ENCODE measurements at places on chromosomes 6 and 20.

DNA sequence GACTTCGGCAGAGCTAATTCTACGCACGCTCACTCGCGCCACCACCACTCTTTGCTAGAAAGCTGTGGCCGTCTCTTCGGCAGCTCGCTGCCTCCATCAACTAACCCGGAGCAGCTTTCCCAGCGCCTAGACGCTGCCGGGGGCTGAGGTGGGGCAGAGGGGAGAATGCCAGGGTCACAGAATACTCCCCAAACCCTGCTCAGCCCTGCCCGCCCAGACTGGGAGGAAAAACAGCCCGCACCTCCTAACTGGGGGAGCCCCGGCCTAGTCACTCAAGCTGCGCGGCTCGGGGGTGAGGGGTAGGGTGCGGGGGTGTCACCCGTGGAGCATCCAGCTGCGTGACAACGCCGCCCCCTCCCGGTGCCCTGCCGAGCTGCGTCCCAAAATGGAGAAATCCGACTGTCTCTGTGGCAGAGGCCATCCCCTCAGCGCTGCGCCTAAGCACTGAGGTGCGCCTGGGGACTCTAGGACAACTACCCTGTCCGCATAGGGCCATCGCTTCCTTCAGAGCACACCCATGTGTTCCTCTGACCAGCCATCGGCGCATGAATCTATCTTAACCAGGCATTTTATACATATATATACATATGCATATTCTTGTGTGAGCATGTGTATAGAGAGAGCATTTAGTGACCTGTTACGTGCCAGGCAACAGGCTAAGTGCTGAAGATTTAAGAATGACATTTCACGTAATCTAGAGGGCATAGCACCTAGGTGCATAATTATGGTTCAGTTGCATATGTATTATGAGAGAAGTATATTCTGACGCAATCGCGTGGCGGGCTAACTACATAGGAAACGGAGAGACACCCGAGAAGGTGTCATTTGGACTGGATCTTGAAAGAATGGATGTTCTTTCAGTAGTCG lies 1.5 kb upstream of the TENT5A start:
- peak; percentile 84 for DNase-seq

GRCh38 chr20:32476684-32477593 lies 108.2 kb downstream of the NOL4L start:
- DNase-seq: no peak

DNA sequence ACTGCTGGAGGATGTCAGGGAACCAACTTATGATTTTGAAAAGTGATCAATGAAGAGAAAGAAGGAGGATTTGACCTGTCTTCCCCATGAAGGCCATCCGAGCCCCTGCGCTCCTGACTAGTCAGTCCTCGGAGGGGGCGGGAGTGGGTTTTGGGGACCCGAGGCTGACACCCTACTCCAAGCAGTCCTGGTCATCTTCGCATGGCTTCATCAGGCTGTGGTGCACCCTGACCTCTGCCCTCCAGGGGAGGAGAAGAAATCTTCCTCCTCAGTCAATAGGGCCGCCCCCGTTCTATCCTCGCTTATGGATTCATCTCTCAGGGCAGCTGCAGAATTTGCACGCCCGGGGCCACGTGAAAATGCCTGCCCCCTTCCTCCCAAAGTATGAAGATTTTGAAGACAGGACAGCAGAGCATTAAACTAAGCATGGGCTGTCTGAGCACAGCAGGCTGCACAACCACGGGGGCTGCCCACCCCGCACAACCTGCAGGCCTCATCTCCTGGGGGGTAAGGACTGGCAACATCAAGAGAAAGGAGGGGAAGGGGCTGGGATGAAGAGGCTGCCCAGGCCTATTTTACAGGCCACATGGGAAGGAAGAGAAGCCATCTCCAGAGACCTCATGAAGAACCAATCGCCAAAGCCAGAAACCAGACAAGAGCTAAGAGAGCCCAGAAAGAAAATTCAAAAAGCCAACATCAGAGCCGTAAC lies 138.1 kb upstream of the PHACTR3 start:
- DNase-seq: no peak

DNA sequence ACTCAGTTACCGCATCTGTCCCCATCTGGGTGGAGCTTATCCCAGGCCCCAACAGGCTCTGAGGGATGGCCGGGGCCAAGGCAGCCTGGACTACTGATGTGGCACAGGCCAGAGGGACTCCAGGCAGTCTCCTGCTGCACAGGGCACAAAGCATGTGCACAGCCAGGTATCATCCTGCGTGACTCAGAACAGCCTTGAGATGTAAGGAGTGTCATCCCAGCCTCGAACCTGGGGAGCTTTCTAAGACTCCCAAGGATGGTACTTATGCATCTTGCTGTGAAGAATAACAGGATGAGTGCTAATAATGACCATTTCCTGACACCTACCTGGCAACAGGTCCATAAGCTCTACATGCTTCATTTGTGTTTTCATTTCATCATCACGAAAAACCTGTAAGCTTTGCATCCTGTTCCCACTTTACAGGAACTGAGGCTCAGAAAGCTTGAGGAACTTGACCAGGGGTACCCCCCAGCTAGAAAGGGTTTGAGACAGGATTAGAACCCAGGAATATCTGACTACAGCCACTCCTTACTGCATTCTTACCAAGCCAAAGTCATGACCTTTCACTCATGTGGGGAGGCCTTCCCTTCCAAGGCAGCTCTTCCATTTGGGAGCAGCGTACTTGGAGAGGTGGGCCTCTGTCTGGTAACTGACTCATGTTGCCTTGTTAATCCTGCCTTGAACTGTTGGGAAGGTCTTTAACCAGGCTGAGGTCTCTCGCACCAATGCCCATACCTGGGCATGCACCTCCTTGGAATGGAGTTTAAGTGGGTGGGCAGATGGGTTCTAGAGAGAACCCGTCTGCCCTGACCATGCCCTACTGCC lies 1.9 kb downstream of the TRIB3 start:
- no peak for DNase-seq

GRCh38 chr6:106658469-106658868 lies 29.1 kb downstream of the QRSL1 start:
- no peak for DNase-seq

DNA sequence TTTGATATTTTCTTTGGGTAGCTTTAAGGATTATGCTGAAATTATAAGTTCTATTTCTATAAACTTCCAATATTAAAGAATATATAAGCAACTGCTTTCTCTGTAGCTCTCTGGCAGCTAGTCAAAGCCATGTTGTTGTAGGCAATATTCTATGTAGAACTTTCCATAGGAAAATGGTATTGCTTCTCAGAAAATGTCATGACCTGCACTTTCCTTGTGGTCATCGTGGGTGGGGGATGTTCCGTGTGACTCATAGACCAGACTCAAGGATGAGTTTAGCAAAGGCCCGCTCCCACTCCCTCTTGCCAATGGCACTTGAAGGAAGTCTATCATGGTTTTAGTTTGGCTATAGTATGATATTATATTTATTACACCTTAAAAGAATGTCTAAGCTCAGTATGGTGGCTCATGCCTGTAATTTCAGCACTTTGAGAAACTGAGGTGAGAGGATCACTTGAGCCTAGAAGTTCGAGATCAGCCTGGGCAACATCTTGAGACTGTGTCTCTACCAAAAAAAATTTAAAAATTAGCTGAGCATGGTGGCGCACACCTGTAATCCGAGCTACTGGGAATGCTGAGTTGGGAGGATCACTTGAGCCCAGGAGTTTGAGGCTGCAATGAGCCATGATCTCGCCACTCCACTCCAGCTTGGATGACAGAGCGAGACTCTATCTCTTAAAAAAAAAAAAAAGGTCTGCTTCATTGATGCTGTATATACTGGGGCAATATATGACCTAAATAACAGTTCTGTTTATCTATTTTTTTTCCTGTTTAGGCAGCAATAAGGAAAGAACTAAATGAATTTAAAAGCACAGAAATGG lies 36.6 kb upstream of the LTV1 start:
- peak; percentile 75 for DNase-seq

DNA sequence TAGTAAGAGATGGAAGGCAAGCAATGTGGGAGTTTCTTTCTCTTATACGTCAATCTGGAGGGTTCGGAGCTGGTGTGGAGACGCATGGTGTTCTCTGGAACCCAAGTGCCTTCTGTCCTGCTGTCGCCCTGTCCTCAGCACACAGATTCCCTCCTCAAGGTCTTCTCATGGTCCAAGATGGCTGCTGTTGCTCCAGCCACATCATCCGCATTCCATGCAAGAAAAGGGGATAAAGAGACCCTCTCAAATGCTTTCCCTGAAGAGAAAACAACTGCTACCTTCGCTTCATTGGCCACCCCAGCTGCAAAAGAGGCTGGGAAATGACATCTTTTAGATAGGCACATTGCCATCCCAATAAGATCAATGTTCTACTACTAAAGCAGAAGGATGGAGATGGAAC lies 151.2 kb downstream of the ANKRD60 start:
- DNase-seq: no peak

DNA sequence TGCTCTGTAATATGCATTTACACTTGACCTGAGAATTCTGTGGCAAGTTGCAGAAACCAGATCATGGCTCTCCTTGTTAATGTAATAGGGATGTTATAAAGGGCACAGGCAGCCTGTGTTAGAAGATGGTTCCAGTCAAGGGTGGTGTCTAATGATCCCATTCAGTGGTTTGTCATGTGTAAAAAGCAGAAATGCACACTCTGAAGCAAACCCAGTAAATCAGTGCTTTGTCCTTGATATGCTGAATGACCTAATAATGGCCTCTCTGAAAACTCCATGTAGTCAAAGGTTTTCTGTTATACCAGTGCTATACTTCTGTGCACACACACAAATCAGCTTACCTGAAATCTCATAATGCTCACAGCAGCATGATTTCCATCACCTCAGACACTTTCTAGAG lies 66.2 kb downstream of the SOBP start:
- no peak for DNase-seq

DNA sequence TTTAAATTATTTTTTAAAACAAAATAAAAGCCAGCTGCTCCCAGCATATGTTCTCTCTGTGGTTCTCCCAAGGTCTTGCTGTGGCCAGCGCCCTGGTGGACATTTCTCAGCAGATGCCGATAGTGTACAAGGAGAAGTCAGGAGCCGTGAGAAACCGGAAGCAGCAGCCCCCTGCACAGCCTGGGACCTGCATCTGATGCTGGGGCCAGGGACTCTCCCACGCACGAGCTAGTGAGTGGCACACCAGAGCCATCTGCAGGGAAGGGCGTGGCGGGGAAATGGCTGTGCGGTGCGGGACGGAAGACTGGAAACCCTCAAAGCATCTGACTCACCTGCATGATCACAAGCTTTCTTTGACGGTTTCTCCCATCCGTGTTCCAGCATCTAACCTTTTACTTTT lies 16.5 kb downstream of the GFRA4 start:
- DNase-seq: no peak

- no peak for DNase-seq
Measured at GRCh38 chr6:135229996-135230395, 48.9 kb downstream of the MYB start.

DNA sequence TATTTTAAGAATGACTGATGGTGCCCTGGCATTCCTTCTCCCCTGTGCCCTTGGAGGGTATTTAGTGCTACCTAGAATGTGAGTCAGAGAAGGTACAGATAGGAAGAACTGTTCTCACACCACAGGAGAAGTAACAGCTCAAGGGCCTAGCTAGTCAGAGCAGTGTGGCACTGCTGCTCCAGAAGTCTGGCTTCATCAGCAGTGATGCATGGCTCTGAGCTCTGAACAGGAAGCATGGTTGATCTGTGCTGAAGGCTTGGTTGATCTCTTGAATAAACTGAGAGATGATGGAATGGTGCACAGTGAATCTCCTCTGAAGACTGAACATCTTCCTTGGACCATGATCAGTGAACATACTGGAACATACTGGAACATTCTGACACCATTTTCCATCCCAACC lies 425.3 kb upstream of the SLC35B3 start:
- no peak for DNase-seq

DNA sequence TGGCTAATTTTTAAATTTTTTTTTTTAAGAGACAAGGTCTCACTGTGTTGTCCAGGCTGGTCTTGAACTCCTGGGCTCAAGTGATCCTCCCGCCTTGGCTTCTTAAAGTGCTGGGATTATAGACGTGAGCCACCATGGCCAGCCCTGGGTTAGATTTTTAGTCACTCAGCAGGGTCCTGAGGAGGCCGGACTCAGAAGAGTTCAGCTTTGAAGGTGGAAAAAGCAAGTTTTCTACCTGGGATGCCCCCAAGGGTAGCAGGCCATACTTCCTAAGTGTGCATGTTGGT lies 44.2 kb downstream of the FGD2 start:
- no peak for DNase-seq

DNA sequence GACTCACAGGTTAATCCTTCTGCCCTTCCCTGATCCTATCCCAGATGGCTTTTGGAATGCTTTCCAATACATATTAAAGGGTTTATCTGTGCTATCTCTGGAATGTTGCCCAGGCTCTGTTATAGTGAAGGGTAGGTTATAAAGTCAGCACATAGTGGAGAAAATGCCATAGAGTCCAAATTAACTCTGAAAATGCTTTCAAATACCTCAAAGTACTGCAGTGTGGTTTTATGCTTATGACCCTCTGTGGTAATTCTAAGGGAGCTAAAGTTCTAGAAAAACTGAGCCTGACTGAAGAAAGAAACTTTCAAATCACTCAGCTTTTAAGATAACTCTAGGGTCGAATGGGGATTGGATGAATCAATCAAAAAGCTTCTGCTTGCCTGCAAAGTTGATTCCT lies 159.8 kb downstream of the PLCB1 start:
- DNase-seq: no peak

DNA sequence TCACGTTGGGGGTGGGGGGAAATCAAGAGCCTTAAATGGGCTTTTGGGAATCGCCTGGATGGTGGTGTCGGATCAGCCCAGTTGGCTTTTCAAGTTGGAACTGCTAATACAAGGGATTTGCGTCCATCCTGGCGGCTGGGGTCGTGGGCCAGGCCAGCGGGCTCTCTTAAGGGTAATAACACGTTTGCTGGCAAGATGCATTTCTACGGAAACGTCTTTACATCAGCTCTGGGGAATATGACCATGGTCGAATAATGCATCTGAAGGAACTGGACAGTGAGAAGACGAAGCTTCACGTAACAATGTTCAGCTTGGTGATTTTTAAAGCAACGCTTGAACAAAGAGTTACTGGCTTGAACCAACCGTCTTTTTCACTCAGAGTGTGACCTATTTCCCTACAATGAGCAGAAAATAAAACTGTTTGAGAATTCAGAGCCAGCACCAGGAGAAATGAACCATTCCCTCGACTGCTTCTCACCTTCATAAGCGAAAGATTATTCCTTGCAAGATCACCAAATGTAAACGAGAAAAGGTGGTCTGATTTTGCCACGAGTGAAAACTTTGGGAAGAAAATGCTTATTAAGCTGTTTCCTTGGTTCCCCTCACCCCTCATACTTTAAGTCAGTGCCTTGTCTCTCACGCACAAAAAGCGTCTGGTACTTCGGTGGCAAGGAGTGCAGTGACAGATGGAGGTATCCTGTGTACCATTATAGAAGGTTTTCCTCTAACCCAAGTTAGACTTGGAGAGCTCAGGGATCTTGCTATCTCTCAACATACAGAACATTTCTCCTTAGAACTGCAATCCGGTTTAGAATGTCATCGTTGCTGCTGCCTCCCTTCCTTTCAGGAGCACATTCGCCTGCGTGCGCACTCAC lies 1.4 kb upstream of the MARCKS start:
- no peak for DNase-seq

GRCh38 chr20:4626228-4626627 lies 95.5 kb upstream of the PRND start:
- no peak for DNase-seq
